ENCODE measurements at places on chromosomes 4 and X. TPM values are rescaled to one million over a fixed set of nuclear protein-coding genes. Genes with fewer than 3 reads are reported as not detected.

Gene ADGRA3
- 17.4 TPM for total RNA-seq

Gene NIPAL1
- 0.65 TPM for total RNA-seq

Gene AGTR2
- total RNA-seq = not detected

Gene SOD3
- total RNA-seq = not detected

Gene DUSP9
- total RNA-seq = 1.8 TPM

Gene BMP3
- not detected for total RNA-seq

Gene SMR3B
- total RNA-seq = not detected

Gene HMGN5
- total RNA-seq = 2.8 TPM

Gene PAGE1
- total RNA-seq = not detected

Gene SSX1
- not detected for total RNA-seq

Gene S100G
- not detected for total RNA-seq

Gene MORC4
- total RNA-seq = 33.1 TPM

Gene TSPAN5
- 14.3 TPM for total RNA-seq
